ENCODE measurements at places on chromosomes 13 and 19. TPM values are rescaled to one million over a fixed set of nuclear protein-coding genes. Genes with fewer than 3 reads are reported as not detected.

NBEA gene
- 16.1 TPM for polyA plus RNA-seq

TMEM221 gene
- polyA plus RNA-seq, result 3.3 TPM

DNA sequence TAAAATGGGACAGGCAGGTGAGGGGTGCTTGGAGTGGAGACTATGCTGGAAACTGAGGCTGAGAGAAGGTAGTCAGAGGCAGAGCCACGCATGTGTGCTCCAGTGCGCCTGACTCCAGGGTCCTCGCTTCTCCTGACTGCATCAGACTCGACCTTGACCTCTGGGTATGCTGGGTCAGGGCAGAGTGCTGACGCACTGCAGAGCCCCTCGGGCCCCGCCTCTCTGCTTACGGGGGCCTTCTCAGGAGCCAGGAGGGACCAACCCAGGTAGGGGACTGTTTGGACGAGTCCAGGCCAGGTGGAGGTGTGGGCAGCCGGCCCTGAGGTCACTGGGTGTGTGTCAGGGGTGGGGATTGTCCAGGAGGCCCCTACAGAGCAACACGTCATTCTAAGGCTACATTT is 22.9 kb upstream of the SLC7A10 start:
- DNase-seq, result no peak

CALR3 gene
- not detected for polyA plus RNA-seq

DNA sequence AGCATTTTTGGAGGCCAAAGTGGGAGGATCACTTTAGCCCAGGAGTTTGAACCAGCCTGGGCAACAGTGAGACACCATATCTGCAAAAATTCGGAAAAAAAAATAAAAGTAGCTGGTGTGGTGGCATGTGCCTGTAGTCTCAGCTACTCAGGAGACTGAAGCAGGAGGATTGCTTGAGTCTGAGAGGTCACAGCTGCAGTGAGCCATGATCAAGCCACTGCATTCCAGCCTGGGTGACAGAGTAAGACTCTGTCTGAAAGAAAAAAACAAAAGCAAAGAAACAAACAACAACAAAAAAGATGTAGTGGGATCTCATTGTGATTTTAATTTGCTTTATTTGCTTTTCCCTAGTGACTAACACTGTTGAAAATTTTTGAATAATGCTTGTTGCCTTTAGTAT is 394.7 kb upstream of the KLHL1 start:
- no peak for DNase-seq

- DNase-seq, result no peak
These were observed at the start of gene UHRF1 for GRCh38 chr19:4909156-4909896. TSS of gene UHRF1 (plus strand) at chr19:4909501. CDS start at chr19:4910886, 1,385 bp downstream.

DNA sequence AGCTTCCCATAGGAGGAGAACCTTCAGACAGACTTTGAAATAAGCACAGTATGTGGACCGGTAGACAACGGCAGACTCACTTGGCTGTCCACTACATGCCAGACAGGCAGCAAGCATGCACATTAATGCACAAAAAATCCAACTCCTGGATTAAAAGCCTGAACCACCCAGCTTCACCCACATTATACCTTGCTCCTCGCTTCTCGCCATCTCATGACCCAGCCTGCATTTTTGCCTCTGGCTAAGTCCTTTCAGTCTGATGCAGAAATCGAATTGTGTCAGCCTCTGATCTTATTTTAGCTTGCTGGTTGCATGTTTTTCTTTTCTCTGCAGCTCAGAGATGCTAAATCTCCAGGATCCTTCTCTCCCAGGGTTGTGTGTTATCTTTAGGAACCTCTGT is 358.7 kb downstream of the RFC3 start:
- no peak for DNase-seq

CGB5 gene
- polyA plus RNA-seq, result 0.18 TPM

- DNase-seq, result no peak
These were observed 35.6 kb downstream of the GJA3 start for GRCh38 chr13:20125129-20125782.

DNA sequence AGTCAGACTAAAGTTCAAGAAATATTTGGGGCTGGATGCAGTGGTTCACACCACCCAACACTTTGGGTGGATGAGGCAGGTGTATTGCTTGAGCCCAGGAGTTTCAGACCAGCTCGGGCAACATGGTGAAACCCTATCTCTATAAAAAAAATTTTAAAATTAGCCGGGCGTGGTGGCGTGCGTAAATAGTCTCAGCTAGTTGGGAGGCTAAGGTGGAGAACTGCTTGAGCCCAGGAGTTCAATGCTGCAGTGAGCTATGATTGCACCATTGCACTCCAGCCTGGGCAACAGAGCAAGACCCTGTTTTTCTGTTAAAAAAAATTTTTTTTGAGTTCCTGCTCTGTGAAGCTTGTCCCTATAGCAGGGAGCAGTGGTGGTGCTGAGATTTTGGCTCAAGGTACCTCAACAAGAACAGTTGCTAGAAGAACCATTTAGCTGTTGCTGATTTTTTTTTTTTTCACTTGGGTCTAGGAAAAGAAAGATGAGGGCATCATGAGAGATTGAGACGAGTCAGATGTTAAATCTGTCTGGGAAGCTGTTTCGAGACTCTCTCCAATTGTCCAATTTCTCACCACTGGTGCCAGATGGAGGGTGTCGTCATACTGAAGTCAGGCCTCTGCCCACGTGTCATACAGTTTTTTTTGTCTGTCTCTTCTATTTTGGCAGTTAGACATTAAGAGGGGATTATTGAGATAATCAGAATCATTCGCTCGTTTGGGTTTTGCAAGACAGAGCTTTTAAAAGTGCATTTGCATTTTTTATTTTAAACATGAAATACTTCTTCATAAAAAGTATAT is 3.7 kb downstream of the SLC25A42 start:
- DNase-seq, result no peak

- peak; percentile 83 for DNase-seq
These were observed at the start of gene GPC6 for GRCh38 chr13:93226623-93227279. TSS of gene GPC6 (plus strand) at chr13:93226807.

DNA sequence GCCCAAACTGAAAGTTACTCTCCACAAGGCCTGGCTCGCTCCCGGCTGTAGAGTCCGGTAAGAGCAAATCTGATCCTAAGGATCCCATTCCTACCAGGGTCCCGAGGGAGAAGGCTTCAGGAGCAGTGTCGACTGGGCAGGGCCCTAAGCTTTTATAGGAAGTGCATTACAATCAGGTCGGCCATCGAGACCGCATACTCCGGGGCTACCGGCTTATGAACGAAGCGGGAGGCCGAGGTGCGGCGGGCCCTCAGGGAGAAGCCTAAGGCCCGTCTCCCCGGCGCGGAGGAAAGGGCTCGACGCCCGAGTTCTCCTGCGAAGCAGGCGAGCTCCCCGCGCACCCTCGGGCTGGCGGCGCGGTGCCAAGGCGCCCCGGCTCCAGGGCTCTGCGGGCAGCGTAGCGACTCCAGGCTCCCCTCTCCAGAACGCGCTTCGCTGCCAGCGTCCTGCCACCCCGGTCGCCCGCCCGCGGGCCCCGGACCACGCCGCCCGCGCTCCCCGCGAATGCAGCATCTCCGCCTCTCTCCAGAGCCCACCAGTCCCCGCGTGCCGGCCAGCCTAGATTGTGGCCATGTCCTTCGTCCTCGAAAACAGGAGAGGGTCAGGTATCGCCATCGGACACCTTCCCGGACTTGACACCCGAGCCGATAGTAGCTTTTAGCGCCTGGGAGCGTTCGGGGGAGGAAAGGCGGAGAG is 1.4 kb downstream of the EFNB2 start:
- DNase-seq, result no peak

ZNF91 gene
- polyA plus RNA-seq, result 51.1 TPM

- no peak for DNase-seq
These were observed 77.0 kb upstream of the ZNF507 start for GRCh38 chr19:32268381-32268780.

PTGIR gene
- polyA plus RNA-seq, result 1.5 TPM

- no peak for DNase-seq
These were observed 20.8 kb downstream of the ZSCAN5C start for GRCh38 chr19:56222901-56223300.

GRCh38 chr19:3114811-3115210 is 20.6 kb downstream of the GNA11 start:
- no peak for DNase-seq

- no peak for DNase-seq
These were observed 11.7 kb downstream of the ATP7B start for GRCh38 chr13:51999510-51999911.

DNA sequence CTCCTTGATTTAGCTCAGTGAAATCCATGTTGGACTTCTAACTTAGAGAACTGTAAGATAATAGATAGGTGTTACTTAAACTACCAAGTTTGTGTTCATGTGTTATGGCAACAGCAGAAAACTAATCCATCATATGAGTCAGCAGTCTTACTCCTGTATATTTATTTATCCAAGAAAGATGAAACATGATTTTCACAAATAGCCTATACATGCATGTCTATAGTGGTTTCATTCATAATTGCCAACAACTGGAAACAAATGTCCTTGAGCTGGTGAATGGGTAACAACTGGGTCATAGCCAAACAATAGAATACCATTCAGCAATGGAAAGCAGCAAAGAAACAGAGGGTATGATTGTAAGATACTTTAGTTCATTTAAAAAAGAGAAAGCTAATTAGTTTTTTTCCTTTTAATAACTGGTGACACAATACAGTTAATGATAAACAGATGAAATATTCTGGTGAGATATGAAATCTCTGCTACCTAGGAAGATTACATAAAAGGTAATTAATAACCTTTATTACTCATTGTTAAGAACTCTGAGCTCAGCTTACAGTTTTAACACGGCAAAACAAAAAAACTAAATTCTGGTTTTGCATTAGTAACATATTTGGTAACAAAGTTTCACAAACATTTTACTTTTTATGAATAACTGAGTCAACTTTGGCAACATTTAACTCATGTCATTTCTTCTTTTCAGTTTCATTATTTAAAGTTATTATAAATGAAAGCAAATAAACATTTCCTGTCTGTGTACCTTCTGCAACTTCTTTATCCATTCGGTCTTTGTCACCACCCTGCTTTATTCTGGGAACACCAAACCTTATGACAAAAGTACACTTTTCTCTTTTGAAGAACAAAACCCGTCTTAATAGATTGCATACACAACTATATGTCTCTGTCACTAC is 181.3 kb downstream of the LIG4 start:
- no peak for DNase-seq

DNA sequence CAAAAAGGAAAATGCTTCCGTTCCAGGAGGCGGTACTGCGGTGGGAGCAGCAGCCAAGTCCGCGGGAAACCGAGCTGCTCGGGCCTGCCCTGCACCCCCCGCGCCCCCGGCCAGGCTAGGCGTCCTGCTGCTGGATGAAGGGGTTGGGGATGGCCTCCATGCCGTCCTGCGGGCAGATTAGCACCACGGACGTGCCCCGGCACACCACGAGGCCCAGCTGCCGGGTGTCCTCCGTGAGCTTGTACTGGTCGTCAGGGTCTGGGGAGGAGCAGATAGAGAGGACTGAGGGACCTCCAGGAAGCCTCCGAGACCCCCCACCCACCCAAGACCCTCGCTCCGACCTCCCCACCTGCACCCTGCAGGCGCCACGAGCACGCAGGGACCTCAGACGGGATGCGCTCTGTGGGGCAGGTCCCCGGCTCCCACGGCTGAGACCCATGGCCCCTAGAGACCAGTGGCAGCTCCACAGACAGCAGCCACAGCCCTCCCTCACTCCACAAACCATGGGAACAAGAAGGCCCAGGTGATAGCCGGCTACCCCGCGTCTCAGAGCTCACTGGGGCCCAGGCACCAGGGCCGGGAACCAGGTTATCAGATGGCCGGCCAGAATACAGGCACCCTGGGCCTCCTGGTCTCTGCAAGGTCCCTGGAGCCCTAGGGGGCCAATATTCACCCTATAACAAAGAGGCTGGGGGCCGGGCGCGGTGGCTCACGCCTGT is 6.7 kb downstream of the LSM7 start:
- no peak for DNase-seq

- DNase-seq, result no peak
These were observed at the start of gene CYP4F2 for GRCh38 chr19:15897738-15898276. TSS of gene CYP4F2 (minus strand) at chr19:15898074. CDS start at chr19:15897611, 463 bp downstream.

- no peak for DNase-seq
These were observed 43.7 kb upstream of the OLFM4 start for GRCh38 chr13:52984881-52985363.

CELF5 gene
- 1.3 TPM for polyA plus RNA-seq

GRCh38 chr13:52673465-52673864 is 20.8 kb downstream of the SUGT1 start:
- no peak for DNase-seq

- DNase-seq, result no peak
These were observed 549.2 kb upstream of the KLF12 start for GRCh38 chr13:74683411-74683810.

- no peak for DNase-seq
These were observed 66.4 kb downstream of the DCT start for GRCh38 chr13:94412870-94413597.

DNA sequence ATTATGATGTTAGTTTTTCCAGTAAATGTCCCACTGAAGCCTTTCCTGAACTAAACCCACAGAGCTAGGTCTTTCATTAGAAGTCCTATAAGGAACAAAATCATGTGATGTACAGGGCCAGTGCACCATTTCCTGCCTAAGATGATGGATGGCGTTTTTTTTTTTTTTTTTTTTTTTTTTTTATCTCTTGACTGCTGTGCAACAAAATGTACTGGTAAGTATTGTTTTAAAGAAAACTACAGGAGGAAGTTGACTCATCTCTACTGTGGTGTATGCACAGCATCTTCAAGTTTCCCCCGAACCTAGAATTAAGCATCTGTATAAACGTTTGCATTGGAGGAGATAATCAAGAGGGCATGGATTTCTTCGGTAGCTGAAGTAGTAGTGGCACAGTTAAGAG is 197.5 kb downstream of the NBEA start:
- DNase-seq, result no peak

GRCh38 chr13:42039946-42040729 is 8.3 kb upstream of the DGKH start:
- peak; percentile 82 for DNase-seq

- DNase-seq, result no peak
These were observed 12.9 kb upstream of the LRRC4B start for GRCh38 chr19:50580970-50581634.

RASIP1 gene
- polyA plus RNA-seq, result 11.5 TPM

DNA sequence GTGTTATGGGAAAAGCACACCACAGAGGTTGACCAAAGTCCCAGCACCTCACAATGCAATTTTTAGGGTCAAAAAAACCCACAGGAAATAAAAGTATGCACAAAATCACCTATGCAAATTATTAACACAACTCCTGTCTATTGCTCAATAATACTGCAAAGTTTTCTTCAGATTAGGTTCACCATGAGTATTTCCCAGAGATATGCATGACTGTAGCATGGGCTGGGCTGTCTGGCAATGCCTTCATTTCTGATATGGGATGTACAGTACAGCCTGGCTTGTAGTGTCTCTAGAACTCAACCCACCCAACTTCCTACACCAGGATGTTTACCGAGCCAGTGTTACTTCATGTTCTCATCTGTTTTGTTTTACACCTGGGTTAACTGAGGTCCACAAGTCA is 698.7 kb upstream of the ARGLU1 start:
- no peak for DNase-seq

GRCh38 chr19:10379880-10380312 is 476 bp downstream of the TYK2 start:
- no peak for DNase-seq

DNA sequence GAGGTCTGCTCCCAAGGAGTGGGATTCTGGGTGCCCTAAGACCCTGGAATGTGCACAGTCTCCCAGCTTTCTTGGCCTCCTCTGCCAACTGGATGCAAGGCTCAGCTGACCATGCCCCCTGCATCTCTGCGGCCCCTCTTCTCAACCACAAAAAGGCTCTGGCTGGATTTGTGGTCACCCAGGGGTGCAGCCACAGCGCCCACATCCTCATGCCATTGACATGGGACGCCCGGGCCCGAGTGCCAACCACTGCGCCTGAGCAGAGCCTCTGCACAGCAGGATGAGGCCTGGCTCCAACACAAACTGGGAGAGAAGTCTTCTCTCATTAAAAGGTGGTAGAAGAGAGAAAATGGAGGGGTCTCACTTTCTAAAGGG is 103.5 kb downstream of the FOXO1 start:
- no peak for DNase-seq

All from left renal pelvis (tissue), 4 donors.